ENCODE measurements at places on chromosomes 6 and 20.

GRCh38 chr6:16987996-16988395, 113.9 kb upstream of the STMND1 start:
- DNase-seq = no peak

DNA sequence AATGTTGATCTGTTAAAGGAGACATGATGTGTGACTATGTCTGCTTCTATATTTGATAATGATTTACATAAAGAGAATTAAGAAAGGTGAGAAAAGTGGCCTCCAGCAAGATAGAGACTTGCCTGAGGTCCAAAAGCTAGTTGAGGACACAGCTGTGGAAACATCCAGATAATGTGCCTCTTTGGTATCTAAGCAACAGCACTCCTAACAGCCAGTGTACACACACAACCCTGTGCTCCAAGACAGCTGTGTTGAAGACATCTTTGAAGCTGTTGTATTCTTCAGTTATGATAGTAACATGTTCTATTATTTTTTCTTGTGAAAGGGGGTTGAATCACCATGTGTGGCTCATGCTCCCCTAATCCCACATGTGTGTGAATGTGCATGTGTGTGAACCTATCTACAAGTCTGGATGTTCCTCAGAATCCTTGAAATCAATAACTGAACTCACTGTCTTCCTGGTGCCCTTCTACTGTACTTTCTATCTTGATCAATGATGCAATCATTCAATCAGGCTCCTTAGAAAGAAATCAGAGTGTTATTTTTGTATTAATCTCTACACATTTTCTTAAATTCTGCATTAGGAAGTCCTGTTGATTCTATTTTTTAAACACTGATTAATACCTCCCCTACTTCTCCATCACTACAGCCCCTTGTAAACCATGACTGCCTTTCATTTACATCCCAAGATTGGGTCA, 116.7 kb upstream of the SSTR4 start:
- DNase-seq = no peak

DNA sequence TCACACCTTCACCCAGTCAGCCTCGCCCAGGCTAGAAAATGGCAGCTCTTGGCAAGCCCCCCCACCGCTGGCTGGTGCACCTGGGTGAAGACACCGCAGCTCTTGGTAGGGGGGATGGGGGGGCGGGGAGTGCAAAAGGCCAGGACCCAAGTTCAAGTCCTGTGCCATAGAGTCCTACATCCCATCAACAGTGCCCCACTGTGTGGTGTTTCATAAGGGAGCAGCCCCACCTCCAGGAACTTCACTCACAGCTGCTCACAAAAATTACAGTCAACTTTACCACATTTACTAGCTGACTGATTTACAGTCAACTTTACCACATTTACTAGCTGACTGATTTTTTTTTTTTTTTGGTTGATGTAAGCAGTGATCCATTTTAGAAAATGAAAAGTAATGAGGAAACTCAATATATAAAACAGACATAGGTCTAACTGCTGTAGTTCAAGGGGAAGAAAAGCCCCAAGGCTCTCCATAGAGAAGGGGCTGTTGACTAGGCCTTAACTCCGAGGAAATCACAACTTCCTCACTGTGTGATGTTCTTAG, 208.9 kb upstream of the SNX9 start:
- no peak for DNase-seq

GRCh38 chr6:161162722-161163121, 111.1 kb downstream of the AGPAT4 start:
- no peak for DNase-seq

GRCh38 chr20:20002101-20002998, 14.8 kb upstream of the NAA20 start:
- DNase-seq = no peak

- DNase-seq = no peak
These were observed 165.1 kb upstream of the AFDN start for GRCh38 chr6:167661552-167662044.

- no peak for DNase-seq
These were observed 7.6 kb upstream of the RNF182 start for GRCh38 chr6:13917141-13917540.

DNA sequence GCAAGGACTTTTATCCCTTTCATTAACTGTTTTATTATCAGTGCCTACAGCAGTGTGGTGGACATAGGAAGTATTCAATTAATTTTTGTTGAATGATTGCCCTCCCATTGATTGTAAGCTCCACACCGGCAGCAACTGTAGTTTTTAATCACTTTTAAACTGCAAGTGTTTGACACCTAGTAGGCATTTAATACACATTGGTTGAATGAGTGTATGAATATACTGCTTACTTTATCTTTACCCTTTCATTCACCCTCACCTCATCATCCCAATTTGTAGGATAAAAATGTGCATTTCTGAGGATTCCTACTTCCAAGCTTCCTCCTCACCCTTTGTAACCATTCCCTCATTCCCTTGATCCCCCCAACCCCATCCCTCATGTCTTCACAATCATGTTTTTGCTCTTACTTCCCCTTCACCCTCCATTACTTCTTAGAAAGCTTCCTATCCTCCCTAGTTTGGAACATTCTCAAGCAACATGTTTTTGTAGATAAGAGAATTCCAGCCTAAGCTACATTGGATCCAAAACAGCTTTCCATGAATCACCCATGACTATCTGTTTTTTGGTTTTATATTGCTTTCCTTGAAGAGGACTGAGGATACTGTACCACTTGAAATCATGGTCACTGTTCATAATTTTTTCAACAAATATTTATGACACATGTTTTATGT, 955 bp upstream of the SLC26A8 start:
- DNase-seq = no peak

DNA sequence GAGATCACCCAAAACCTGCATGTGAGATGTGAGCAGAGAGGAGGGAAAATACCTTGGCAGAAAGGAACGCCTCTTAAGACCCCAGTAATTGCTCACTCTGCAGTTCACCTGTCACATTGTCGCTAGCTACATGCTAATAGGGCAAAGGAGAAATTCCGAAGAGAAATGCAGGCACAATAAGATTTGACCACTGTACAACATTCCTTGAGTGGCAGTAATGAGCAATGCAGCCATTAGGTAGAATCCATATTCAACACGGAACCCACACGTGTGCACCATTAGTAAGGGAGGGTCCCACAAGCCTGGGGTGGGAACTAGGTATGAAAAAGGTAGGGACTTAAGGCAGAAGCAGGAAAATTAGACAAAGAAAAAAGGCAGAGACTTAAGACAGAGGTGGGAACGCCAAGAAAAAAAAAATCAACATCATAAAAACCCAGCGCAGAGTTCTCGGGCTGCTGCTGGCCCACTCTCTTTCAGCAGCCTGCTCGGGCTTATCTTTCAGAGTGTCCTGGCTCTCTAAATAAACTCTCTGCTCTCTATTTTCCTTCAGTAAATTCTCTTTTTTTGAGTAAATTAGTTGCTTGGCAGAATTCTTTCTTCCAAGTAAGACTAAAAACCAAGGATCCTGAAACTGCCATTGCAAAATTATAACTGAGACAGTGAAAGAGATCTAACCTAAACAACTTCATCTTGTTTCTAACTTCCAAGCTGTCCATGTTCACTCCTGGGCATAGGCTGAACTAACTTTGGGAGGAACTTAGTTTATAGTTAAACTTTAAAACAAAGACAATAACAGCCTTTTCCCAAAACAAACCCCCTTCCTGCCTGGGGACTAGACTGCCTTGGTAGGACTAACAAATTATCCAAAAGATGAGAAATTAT, 116.5 kb downstream of the CD24 start:
- DNase-seq = no peak

DNA sequence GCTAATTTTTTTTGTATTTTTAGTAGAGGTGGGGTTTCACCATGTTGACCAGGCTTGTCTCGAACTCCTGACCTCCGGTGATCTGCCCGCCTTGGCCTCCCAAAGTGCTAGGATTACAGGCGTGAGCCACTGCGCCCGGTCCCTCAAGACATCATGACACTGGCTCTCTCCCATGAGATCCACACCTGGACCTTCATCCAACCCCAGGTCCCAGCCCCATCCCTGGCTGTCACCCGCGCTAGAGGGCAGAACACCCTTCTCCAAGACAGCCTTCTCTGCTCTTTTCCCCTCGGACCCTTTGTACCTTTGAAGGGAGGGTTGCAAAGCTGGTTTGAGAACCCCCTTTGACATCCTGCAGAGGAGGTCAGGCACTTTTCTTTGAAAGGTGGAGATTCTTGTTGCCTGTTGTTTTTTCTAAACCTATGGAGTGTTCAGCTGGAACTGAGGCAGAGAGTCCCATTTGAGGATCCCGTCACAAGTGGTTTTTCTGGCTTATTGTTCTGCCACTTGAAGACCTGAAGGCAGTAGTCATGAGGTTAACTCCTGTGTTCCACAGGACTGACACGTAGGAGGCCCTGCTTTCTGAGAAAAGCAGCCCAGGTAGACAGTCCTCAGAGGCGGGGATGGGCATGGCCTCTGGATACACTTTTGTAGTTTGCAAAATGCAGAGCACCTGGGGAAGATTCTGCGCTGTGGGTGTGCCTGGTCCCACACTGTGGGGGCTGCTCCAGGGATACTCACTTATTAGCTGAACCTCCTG, 171.1 kb upstream of the SNX9 start:
- DNase-seq = no peak

GRCh38 chr6:142850679-142851423, 94.1 kb downstream of the HIVEP2 start:
- no peak for DNase-seq

GRCh38 chr6:36777801-36778200, 61.4 kb downstream of the CPNE5 start:
- no peak for DNase-seq

- DNase-seq = no peak
These were observed 8.8 kb downstream of the GNL1 start for GRCh38 chr6:30547454-30547853.
